ENCODE measurements at places on chromosomes 12 and 14. TPM values are rescaled to one million over a fixed set of nuclear protein-coding genes. Genes with fewer than 3 reads are reported as not detected.

GRCh38 chr12:66375560-66375959 is 73.3 kb downstream of the HELB start:
- no peak for DNase-seq

DNA sequence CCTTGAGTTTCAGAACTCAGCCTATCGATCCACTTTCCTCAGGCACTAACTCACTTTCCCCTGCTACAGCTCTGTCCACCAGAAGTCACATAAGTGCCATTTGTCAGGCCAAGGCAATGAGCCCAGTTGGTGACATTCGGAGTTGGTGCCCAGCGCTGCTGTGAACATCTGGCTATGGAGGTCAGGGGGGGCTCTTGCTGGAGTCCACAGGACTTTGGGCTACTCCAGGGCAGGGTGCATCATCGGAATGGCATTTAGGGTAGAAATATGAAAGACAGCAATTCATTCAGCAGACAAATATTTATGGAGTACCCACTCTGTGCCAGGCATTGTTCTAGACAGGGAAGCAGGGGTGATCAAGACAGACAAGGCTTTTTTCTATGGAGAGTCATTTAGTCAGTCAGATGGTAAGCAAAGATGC is 1.5 kb upstream of the PPP1CC start:
- no peak for DNase-seq

- DNase-seq = no peak
Measured at GRCh38 chr12:124229520-124229919, 65.4 kb upstream of the RFLNA start.

- DNase-seq = no peak
Measured at GRCh38 chr12:3098436-3098835, 21.3 kb downstream of the TSPAN9 start.

The ITGA7 gene
- 3.6 TPM for total RNA-seq

The SALL2 gene
- total RNA-seq = 4.6 TPM

- DNase-seq = no peak
Measured at GRCh38 chr14:91377700-91378652, 39.6 kb downstream of the CCDC88C start.

DNA sequence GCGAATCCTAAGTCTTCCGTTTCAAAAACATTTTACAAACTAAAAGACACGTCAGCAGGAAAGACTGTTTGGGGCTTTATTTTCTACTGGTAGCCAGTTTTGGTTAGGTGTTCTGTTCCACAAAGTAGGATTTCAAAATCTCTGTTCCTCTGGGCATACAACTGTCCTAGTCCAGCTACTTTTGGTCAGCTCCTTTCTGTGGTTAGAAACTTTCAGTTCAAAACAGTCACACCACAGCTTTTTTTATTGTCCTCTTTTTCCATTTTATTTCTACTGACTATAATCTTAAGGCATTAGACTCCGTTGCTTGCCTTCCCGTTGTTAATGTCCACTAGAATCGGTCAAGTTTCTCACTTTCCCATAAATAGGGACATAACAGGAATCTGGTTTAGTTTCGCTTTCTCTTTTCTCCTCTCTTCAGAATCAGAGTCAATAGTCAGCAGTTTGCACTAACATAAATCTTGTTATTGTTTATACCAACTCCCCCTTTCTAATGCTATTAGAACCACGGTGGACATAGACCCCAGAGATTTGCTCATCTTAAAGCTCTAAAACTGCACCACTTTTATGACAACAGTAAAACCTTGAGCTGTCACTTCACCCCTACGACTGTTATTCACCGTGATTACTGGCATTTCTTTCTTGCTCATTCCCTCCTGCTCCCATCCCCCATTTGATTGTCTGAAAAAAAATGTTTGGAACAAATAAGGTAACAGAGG is 41.5 kb upstream of the NPAS3 start:
- no peak for DNase-seq

DNA sequence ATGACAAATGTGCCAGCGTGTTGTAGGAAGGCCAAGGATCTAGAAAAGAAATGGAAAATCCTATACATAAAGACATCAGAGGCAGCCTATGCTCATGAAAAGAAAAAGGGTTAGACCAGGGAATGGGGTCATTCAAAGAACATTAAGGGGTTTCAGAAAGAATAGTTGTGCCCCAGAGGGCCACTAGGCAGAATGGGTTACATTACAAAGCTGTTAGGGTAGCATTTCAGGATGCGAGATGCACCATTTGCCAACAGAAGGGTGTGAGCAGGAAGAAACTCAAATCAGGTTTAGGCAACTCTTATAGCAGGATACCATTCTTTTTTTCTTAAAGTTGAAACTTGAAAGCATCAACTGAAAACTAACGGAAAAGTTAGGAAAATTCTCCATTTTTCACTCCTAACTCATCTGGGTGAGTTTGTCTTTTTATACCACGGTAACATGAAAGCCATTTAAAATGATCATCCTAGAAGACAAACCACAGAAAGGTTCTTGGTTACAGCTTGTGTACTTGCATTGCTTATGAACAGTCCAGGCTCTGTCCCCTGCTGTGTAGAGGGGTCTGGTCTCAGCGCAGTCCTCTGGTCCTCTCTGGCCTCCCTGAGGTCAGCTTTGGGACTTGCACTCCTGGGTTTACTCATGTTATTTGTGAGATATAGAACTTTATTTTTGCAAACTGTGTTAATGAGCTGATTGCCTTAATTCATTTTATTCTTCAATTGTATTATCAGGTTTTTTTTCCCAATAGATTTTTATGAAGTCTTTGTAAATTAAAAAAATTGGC is 209.1 kb downstream of the DACT1 start:
- no peak for DNase-seq

The PACS2 gene
- 76.3 TPM for total RNA-seq

DNA sequence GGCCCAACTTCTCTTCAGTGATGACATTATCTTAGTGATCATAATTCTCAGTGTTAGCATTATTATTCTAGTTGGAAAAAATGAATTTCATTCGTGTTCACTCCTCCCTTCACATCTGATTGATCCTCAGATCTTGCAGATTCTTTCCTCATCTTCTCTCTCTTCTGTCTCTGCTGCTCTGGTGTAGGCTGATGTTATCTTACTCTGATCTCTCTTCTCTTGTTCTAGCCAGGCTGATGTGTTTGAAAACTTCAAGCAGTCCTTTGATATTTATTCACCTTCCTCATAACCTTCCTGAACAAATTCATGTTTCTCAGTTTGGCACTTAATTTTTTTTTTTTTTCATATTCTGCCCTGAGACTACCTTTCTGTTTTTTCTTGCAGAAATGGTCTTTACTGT is 5.6 kb upstream of the TBK1 start:
- no peak for DNase-seq

The PTGER2 gene
- total RNA-seq = 57.7 TPM

GRCh38 chr12:48770756-48771155 is 18.1 kb downstream of the ADCY6 start:
- no peak for DNase-seq

The RFX4 gene
- not detected for total RNA-seq

- DNase-seq = no peak
Measured at GRCh38 chr12:129902371-129903091, 1.3 kb downstream of the TMEM132D start.

The FAR2 gene
- 3.9 TPM for total RNA-seq

GRCh38 chr12:128316973-128317526 is 50.1 kb downstream of the TMEM132C start:
- DNase-seq = no peak

The SOX5 gene
- total RNA-seq = 0.58 TPM

DNA sequence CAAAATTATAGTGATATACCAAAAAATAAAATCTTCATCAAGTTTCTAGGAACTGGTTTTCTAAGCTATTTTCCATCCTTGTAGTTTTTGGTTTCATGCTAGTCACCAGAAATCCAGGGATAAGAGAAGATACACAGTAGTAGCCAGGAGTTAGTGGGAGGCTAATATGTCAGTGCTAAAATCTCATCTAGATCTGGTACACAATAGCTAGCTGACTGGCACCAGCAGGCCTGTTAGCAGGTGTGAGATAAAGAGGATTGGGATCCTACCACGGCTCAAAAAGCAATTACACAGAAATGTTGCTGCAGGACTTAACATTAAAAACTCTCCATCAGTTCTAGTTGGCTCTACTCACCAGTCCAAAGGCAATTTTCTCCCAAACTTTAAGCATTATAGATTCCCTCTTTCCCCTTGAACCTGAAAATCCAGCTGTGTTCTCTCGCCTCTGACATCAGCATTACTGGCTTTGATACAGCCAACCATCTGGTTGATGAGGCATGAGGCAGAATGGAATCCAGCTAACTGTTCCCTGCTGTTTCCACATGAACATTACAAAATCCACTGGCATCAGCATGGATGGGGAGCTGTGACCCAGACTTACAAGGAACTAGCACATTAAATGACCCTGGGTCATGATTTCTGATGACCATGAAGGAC is 41.8 kb upstream of the CCDC196 start:
- DNase-seq = no peak

- DNase-seq = no peak
Measured at GRCh38 chr14:79661752-79662151, 549.6 kb downstream of the DIO2 start.

The KCNH3 gene
- 3.5 TPM for total RNA-seq

GRCh38 chr12:8018666-8019581 is 13.6 kb upstream of the FOXJ2 start:
- no peak for DNase-seq

DNA sequence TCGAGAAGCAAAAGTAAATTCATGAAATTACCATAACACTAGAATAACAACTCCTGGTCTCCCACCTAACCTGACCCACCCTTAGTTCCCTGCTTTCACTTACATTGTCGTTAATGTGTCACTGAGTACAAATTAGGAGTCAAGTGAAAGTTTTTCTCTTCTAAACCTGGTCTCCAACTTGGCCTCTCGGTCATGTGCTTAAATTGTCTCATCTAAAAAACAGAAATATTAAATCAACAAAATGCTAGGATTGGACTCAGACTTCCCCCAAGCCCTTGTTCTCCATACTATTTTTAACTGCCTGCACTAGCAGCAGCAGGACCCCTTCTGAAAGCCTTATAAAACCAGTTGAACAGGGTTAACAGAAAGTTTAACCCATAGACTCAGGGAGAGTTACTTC is 1.8 kb upstream of the BTG1 start:
- no peak for DNase-seq

Data from T-cell (primary cell).